ENCODE measurements at places on chromosomes 13 and 19. TPM values are rescaled to one million over a fixed set of nuclear protein-coding genes. Genes with fewer than 3 reads are reported as not detected.

DNA sequence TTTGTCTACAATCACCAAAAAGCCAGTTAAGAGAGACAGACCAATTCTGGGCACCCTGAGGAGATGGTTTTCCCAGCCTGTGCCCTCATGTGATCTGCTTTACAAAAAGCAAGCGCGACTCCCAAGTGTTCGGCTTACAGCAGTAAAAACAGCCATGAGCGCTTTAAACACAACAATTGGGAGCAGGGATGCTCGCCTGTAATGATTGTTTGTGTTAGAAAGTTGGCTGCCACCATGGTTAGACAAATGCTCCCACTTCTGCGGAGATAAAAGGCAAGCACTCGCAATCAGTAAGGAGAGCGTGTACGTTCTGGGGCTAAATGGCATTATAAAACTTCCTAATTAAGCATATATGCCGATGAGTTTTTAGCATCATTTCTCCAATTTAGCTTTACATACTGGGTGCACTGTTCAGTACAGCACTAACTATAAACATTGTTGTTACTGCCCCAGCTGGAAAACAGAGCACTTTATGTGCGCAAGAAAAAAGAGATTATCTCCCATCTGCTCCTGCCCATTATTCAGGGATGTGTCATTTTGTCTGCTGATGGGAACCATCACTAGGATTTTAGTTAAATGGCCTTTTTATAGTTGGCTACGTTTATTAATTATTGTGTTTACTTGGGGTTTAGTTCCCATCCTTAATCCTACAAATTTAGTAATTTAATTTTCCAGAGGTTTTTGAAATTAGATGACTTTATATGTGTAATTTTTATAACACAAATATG is 309.3 kb upstream of the MAB21L1 start:
- no peak overlapping the region for H3K27ac ChIP-seq
- H3K36me3 ChIP-seq, result no peaks in the 10 kb centered on the region
- no peaks in the 10 kb centered on the region for H3K4me1 ChIP-seq
- peaks cover 26% of the 10 kb centered on the region for H3K27me3 ChIP-seq

The VSTM1 gene
- total RNA-seq, result not detected

The ZNF846 gene
- total RNA-seq, result 1.2 TPM

DNA sequence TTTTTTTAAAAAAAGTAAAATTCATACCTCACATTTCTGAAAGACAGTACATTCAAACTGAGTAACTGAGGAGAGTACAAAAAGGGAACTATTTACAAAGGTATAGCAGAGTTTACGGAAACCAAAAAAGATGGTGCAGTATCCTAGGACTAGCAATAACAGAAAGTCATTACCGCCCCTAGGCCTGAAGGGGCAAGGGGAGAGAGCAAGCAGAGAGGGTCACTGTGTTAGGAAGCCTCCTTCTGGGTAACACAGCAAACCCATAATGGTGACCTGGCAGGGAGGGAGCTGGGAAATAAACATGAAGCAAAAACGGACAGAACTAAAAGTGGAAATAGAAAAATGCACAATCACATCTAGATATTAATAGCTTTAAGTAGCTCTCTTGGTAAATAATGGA is 8.2 kb downstream of the VWA8 start:
- H3K36me3 ChIP-seq, result no peaks in the 10 kb centered on the region
- no peaks in the 10 kb centered on the region for H3K27me3 ChIP-seq
- no peaks in the 10 kb centered on the region for H3K4me1 ChIP-seq
- H3K4me3 ChIP-seq, result no peak overlapping the region

DNA sequence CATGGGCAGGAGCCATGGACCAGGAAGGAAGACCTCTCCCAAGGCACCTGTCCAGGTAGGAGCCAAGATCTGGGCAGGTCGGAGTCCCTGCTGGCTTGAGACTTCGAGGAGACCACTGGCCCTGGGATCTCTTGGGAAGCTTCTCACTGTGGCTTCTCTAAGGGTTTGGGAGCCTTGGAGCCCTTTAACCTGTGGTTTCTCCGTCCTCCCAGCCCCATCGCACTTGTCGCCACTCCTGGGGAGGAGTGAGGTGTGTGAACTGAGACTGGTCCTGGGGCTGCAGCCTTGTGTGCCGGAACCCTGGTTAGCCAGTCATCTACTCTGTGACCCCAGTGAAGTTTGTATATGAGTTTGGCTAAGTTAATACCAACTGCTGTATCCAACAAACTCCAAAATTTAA is 8.2 kb downstream of the ZNF805 start:
- peaks cover 30% of the 10 kb centered on the region for H3K36me3 ChIP-seq
- DNase-seq, result no peak
- H3K4me3 ChIP-seq, result no peak overlapping the region
- H3K4me1 ChIP-seq, result no peaks in the 10 kb centered on the region

DNA sequence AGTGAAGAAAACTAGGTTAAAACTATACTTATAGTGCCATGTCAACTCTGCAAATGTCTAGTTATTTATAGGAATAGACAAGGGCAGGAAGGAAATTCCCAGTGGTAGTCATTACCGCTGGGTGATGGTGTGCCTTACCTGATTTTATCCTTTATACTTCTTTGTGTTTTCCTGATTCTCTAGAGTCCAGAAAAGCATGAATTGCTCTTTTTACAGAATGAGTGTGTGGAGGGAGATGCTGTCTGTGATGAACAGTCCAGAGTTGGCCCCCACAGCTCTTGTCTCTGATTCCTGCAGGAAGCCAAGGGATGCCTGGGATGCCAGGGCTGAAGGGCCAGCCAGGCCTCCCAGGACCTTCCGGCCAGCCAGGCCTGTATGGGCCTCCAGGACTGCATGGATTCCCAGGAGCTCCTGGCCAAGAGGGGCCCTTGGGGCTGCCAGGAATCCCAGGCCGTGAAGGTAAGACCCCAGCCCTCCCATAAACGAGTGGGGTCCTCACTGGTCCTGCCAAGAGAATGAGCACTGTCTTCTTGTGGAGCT is 83.7 kb downstream of the RAB20 start:
- no peak overlapping the region for H3K4me3 ChIP-seq
- no peaks in the 10 kb centered on the region for H3K4me1 ChIP-seq
- H3K27me3 ChIP-seq, result peaks cover 9% of the 10 kb centered on the region

DNA sequence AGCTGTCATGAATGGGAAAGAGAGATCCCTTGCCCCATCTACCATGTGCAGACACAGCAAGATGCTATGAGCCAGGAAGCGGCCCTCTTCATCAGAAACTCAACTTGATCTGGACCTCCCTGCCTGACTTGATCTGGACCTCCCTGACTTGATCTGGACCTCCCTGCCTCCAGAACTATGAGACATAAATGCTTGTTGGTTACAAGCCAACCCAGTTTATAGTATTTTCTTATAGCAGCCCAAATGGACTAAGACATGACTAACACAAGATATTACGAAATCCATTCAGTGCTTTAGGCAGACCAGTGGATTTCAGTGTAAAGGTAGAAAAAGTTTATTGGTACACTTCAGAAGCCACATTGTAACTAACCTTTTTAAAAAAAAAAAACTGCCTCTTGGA is 15.6 kb downstream of the PCID2 start:
- no peaks in the 10 kb centered on the region for H3K27me3 ChIP-seq
- H3K4me3 ChIP-seq, result no peak overlapping the region
- peaks cover 11% of the 10 kb centered on the region for H3K4me1 ChIP-seq
- H3K36me3 ChIP-seq, result peaks cover 82% of the 10 kb centered on the region
- H3K27ac ChIP-seq, result no peak overlapping the region

The SIGLECL1 gene
- not detected for total RNA-seq

The IGFL2 gene
- total RNA-seq, result not detected

GRCh38 chr13:104389691-104390090 is 1323.5 kb upstream of the SLC10A2 start:
- no peak overlapping the region for H3K4me3 ChIP-seq
- H3K4me1 ChIP-seq, result no peaks in the 10 kb centered on the region
- H3K36me3 ChIP-seq, result no peaks in the 10 kb centered on the region
- no peak overlapping the region for H3K27ac ChIP-seq
- no peak for DNase-seq

The FUT1 gene
- total RNA-seq, result 14.1 TPM

The ZNF729 gene
- not detected for total RNA-seq

The SYT3 gene
- 4.6 TPM for total RNA-seq

DNA sequence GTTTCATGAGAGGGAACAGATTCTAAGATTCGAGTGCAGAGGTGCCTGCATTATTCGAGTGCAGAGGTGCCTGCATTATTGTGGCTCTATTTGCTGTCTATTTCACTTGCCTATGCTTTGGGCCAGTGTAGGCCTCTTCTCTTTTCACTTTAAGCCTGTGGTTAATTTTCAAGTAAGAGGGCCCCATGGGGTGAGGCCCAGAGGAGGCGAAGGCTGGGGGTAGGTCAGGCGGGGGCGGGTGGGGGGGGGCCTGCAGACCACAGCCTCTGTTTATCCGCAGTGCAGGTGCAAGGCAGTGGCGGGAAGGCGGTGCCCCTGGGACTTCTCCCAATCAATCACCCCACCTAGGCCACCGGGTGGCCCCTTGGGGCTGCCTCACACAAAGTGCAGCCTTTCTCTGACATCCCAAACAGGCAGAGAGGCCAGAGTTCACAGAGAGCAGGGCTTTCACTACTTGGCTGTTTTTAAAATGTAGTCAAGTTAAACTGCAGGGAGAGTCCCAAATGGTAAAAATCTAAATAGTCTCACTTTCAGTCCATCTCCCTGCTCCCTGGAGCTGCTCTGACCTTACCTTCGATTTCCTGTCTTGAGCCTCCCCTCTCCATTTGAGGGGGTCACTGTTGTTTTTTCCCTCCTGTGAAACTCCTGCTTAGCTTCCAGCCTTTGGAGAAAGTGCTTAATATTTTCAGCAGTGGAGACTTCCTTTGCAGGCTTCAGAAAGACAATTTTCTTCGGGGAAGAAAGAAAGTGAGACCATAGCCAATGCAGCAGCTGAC is 249.0 kb downstream of the DLEU7 start:
- no peak for DNase-seq
- no peaks in the 10 kb centered on the region for H3K27me3 ChIP-seq
- H3K27ac ChIP-seq, result no peak overlapping the region
- H3K36me3 ChIP-seq, result no peaks in the 10 kb centered on the region
- H3K4me3 ChIP-seq, result no peak overlapping the region

GRCh38 chr13:84487752-84488151 is 605.5 kb upstream of the SLITRK1 start:
- H3K4me1 ChIP-seq, result no peaks in the 10 kb centered on the region
- H3K27ac ChIP-seq, result no peak overlapping the region
- no peaks in the 10 kb centered on the region for H3K27me3 ChIP-seq
- H3K4me3 ChIP-seq, result no peak overlapping the region
- no peak for DNase-seq
- H3K36me3 ChIP-seq, result no peaks in the 10 kb centered on the region

DNA sequence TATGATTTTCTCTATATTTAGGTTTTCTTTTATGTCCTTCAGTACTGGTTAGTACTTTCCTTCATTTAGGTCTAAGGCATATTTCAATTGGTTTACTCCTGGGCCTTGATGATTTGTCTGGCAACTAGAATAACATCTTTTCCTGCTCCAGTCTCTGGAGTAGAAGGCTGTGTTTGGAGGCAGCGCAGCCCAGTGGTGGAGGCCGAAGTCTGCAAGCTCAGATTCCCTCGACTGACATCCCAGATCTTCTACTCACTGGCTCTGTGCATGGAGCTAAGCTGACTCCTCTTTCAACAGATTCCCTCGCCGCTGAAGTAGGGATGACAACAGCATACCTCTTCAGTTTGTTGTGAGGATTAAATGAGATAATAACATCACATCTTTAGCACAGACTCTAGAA is 141.0 kb downstream of the RAP2A start:
- no peaks in the 10 kb centered on the region for H3K27me3 ChIP-seq
- no peaks in the 10 kb centered on the region for H3K4me1 ChIP-seq
- no peaks in the 10 kb centered on the region for H3K36me3 ChIP-seq
- H3K4me3 ChIP-seq, result no peak overlapping the region

DNA sequence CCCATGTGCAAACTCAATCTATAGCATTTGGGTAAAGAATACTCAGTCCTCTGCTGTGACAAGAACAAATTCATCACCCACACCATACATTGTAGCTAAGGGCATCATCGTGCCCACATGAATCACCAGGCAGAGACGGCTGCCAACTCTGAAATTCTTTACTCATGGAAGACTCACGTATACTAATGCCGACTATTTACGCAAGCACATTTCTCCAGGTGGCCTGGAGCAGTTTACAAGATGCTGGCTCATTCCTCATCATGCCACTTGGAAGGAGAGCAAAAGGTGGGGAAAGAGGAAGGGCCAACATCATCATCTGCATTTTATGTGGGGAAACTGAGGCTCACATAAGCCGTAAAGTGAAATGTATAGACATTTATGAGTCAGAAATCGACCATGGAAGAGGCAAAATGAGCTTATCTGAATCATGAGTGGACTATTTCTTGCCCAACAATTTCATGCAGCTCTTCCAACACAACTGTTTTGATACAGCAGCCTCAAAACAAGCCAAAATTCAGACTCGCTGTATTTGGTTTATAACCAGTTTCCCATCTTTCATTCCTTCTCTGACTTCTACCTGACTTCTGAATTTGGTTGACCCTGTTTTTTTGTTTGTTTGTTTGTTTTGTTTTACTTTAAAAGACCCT is 213.9 kb upstream of the SERP2 start:
- no peaks in the 10 kb centered on the region for H3K27me3 ChIP-seq
- DNase-seq, result no peak

GRCh38 chr13:72430923-72431322 is 296.5 kb downstream of the MZT1 start:
- DNase-seq, result no peak
- H3K27ac ChIP-seq, result no peak overlapping the region
- no peaks in the 10 kb centered on the region for H3K4me1 ChIP-seq
- no peaks in the 10 kb centered on the region for H3K27me3 ChIP-seq
- no peak overlapping the region for H3K4me3 ChIP-seq

DNA sequence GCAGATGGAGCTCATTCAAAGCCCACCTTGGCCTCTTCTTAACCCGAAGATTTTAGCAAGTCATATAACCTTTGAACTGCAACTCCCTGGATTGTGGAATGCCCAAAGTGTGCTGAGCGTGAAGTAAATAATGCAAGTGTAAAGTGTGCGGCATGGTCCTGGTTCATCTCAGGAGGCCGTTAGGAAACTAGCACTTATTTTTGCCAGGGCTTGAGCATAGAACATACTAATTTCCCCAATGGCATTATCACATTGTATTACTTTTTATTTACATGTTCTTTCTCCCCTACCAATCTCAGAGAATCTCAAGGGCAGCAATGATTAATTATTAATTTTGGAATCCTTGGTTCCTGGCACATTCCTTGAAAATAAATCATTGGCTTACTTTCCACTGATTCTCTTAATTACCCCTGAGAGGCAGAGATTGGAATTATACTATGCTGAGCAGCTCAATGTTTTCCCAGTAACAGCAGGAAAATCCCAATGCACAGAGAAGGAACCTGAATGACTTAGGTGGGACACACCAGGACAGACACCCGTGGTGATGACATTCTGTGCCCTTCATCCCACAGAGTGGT is 128.8 kb upstream of the GJB6 start:
- H3K27ac ChIP-seq, result no peak overlapping the region
- no peaks in the 10 kb centered on the region for H3K36me3 ChIP-seq
- H3K4me1 ChIP-seq, result no peaks in the 10 kb centered on the region
- no peak overlapping the region for H3K4me3 ChIP-seq

DNA sequence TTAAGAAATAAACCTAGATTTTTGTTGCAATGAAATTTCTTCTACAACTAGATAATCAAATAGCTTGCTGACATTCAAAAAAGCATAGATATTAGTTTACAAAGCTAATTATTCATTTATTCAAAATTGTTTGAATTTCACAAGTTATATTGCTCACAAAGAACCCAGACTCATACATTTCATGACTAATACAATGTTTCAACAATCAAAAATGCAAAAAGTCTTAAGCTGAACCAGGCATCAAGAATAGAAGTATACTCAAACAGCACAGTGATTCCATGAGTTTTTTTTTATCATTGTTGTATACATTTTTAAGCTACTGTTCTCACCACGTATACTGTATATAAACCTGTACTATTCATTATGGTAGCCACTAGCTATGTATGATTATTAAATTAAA is 51.0 kb downstream of the DIAPH3 start:
- no peaks in the 10 kb centered on the region for H3K4me1 ChIP-seq
- H3K36me3 ChIP-seq, result no peaks in the 10 kb centered on the region
- H3K4me3 ChIP-seq, result no peak overlapping the region
- no peak overlapping the region for H3K27ac ChIP-seq
- no peaks in the 10 kb centered on the region for H3K27me3 ChIP-seq

The SLITRK6 gene
- total RNA-seq, result not detected
